GM23248 (cell line): ENCODE measurements at places on chromosomes 16 and 17. TPM values are rescaled to one million over a fixed set of nuclear protein-coding genes. Genes with fewer than 3 reads are reported as not detected.

- DNase-seq, result no peak
Measured at GRCh38 chr17:2380950-2381649, 19.8 kb downstream of the MNT start.

DNAI2 gene
- not detected in 2 replicates for total RNA-seq

DNA sequence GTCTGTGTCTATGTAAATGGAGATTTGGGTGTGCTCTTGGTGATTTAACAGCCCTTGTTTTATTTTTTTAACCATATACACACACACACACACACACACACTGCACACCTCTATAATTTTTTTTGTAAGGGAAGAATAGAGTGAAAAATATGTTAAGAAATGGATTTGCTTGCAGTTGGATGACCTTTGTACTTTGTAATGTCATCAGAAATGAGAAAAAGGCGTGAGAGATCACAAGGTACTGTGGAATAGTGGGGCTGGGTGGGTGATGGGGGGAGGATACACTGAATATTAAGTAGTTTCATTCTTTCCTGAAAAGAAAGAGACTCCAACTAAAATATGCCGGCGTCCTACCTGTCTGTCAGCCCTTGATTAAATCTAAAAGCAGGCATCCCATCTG, 38.7 kb downstream of the SALL1 start:
- no peak for DNase-seq

DNA sequence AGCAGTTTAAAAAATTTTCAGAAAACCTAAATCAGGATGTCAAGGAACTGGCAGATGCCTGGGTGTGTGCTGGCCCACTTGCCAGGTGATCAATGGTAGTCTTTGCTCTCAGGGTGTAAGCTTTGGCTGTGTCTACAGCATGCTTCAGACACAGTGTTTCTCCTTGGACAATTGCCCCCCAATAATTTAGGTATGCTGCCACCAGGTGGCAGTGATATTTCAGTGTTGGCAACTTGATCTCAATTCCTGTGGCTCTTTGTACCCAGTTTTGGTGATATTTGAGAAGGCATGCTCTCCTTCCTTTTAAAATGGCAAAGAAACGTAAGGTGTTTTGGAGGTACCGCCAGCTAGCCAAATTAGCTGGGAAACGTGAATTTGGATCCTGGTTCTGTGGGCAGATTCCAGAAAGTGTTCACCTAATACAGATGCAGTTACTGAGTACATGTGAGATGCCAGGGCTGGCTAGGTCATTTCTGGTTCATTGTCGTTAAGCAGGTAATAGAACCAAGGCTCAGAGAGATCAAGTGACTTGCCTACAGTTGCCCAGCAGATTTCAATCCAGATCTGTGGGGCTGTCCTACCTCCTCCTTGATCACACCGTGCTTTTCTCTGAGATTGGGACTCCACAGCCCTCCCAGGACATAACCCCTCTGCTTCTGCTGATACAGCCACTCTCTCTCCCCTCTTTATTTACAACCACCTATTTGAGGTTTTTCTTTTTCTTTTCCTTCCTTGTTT, 155.6 kb upstream of the PLCG2 start:
- DNase-seq, result peak; percentile 69

- DNase-seq, result peak; percentile 60
Measured at GRCh38 chr16:30567991-30568638, 3.4 kb downstream of the ZNF688 start.

- peak; percentile 59 for DNase-seq
Measured at GRCh38 chr17:48546924-48547807, 2.3 kb upstream of the HOXB2 start.

DNA sequence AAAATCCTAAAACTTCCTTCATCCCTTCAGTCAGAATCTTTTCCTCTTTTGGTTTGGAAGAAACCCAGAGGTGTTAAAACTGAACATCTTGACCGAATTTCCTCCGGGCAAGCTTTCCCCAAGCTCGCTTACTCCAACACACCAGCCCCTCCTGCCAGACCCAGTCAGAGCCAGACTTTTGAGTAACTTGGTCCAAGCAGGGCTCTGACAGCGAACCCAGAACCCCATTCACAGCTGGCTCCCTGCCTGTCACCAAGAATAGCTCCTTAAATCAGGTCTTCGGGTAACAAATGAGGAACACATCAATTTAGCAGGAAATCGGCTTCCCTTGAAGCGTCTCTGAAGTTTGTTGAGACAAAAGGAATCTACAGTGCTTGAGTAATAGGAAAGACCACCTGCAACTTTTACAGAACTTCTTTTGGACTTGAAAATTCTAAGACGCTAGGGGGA, 27.3 kb downstream of the GAS7 start:
- DNase-seq, result peak; percentile 63

- no peak for DNase-seq
Measured at GRCh38 chr16:1787056-1787321, 4.2 kb downstream of the NUBP2 start.

DNA sequence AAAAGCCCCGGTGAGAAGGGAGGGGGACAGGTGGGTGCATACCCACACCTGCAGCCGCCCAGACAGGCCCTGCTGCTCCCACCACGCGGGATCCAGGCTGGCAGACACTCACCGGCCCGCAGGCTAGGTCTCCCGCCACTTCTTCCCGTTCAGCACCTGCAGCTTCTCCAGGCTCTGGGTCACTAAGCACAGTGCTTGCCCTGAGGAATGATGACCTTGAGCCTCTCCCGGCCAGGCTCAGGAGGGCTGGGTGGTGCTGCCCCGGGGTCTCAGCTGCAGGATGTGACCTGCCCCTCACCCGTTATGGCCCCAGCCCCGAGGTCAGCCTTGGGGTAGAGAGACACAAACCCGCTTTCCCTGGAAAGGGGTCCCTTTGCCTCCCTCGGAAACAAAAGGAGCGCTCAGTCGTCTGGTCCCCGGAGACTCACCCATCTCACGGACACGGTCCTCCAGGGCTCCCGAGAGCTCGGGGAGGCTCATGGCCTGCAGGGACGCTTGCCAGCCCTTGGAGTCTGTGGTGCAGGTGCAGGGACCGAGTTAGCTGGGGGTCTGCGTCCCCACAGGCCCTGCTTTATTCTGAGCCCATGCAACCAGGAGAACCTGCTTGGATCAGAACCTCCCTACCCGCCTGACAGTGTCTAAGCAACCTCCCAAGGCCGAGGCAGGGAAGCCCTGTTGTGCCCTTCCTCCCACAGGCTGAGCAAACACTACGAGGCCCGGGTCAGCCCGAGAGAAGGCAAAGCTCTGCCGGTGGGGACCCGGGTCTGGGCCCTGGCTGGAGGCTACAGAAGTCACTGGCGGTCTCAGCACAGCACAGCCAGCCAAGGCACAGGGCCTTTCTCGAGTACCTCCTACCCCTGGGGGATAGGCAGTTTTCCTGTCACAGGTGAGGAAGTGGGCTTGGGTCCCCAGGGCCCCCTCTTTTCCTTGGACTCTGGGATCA, 3.8 kb downstream of the NUDT16L1 start:
- no peak for DNase-seq

GRCh38 chr17:6596081-6596480, 39.7 kb upstream of the PITPNM3 start:
- no peak for DNase-seq

DHX8 gene
- total RNA-seq, result 27.3 and 33.1 TPM in 2 replicates

- DNase-seq, result peak; percentile 14
Measured at GRCh38 chr17:29379084-29379991, 10.8 kb upstream of the TAOK1 start.

TBC1D3C gene
- total RNA-seq, result not detected in 2 replicates

FBXW10 gene
- total RNA-seq, result 0.11 and 0.25 TPM in 2 replicates
